Gastroesophageal sphincter (tissue), 4 donors: ENCODE measurements at places on chromosomes 6 and 20. TPM values are rescaled to one million over a fixed set of nuclear protein-coding genes. Genes with fewer than 3 reads are reported as not detected.

Gene LGSN
- not detected for total RNA-seq

Gene TREML1
- total RNA-seq, result not detected

Gene SLC52A3
- total RNA-seq, result 0.31 TPM

Gene DNAH8
- total RNA-seq, result not detected

DNA sequence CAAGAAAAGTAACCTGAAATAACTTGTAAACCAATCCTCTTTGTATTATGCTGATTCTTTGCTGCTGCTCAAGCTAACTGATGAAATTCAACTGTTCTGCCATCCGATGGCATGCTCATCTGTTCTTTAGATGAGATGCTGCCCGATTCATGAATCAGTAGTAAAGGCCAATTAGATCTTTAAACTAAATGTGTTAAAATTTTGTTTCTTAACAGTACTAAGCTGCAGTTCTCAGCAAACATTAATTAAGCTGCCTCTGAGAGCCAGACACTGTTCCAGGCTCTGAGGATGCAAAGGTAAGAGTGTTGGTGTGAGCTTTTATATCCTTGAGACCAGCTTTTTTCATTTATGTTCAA lies 77.0 kb upstream of the NT5E start:
- H3K27ac ChIP-seq, result no peak overlapping the region
- H3K27me3 ChIP-seq, result no peaks in the 10 kb centered on the region
- H3K4me1 ChIP-seq, result no peaks in the 10 kb centered on the region
- H3K36me3 ChIP-seq, result no peaks in the 10 kb centered on the region

DNA sequence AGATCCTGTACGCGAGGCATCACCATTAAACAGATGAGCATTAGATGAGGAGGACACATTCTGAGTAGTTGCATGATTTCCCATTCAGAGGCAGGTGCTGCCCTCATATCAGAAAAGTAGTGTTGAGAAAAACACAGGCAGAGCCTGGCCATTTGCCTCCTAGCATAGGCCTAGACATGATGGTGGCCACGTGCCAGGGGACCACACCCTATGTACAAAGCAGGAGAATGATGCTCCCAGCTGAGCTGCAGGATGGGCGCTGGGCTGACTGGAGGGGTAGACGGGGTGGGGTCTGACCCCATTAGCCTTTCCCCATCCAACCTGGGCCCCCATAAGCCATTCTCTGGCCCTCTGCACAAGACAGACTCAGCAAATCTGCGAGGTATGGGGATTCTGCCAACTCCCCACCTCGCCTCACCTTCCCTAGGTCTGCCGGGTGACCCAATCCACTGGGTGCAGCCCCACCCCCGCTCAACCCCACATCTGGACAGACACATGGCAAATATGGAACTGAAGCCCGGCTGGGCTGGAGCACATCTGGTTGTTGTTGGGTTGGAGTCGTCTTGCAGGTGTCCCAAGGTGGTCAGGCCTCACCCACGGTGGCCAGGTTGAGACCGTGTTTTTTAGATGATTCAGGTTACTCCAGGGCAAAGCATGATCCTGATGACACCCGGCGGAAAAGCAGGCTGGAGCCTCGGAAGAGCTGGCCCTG lies 13.9 kb downstream of the PI16 start:
- H3K36me3 ChIP-seq, result no peaks in the 10 kb centered on the region
- H3K27me3 ChIP-seq, result no peaks in the 10 kb centered on the region
- peaks cover 29% of the 10 kb centered on the region for H3K4me1 ChIP-seq
- H3K4me3 ChIP-seq, result no peak overlapping the region
- ATAC-seq, result peak; percentile 52

GRCh38 chr6:169833258-169833794 lies 81.9 kb downstream of the ERMARD start:
- no peaks in the 10 kb centered on the region for H3K36me3 ChIP-seq
- peaks cover 8% of the 10 kb centered on the region for H3K4me1 ChIP-seq
- H3K4me3 ChIP-seq, result no peak overlapping the region
- H3K27me3 ChIP-seq, result peaks cover 33% of the 10 kb centered on the region
- no peak overlapping the region for H3K27ac ChIP-seq
- no peak for ATAC-seq

GRCh38 chr6:140956571-140957369 lies 1176.0 kb upstream of the GJE1 start:
- no peak for ATAC-seq
- H3K27me3 ChIP-seq, result no peaks in the 10 kb centered on the region
- H3K4me3 ChIP-seq, result no peak overlapping the region
- no peaks in the 10 kb centered on the region for H3K4me1 ChIP-seq
